ENCODE measurements at places on chromosomes 12 and 14.

- no peak overlapping the region for H3K27ac ChIP-seq
- H3K27me3 ChIP-seq: peaks cover 4% of the 10 kb centered on the region
- DNase-seq: no peak
- no peaks in the 10 kb centered on the region for H3K36me3 ChIP-seq
- no peak overlapping the region for H3K4me3 ChIP-seq
- H3K4me1 ChIP-seq: no peaks in the 10 kb centered on the region
Observed at GRCh38 chr12:58323676-58324075, 382.3 kb downstream of the ATP23 start.

DNA sequence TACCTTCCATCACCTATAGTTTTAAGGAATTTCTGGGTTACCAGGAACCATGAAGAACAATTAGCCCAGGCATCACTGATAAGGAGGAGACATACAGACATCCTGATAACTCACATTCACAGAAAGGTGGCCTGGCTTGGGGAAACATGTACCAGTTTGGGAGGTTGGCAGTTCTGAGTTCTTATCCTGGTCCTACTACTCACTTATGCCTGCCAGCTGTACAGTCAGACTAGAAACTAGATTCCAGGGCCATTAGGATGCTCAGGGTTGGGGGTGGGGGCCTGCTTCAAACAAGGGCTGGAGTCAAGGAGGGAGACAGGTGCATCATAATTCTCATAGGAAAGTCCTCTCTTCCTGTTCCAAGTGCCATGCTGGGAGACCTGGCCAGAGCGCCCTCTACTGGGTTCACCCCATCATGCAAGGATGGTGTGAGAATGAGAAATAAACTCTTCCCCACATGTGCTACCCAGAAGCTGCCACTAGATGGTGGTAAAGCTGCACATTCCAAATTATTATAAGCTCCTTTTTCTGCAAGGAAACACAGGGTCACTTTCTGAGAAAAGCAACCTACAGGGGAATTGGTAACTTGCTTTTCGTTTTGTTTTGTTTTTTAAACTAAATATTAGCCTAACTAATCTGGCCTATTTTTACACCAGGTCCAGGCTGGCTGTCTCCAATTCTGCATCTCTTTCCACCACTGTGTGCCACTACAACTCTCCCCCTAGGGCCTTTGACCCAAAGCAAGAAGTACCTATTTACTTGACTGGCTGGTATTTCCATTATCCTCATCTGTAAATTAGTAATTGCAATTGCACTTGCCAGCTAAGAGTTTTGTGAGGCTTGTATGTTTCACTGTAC, 14.5 kb downstream of the OAS2 start:
- H3K36me3 ChIP-seq: peaks cover 69% of the 10 kb centered on the region
- DNase-seq: peak; percentile 19
- no peak overlapping the region for H3K4me3 ChIP-seq
- no peaks in the 10 kb centered on the region for H3K4me1 ChIP-seq

- H3K27me3 ChIP-seq: no peaks in the 10 kb centered on the region
- H3K4me3 ChIP-seq: no peak overlapping the region
- no peaks in the 10 kb centered on the region for H3K36me3 ChIP-seq
- DNase-seq: no peak
Observed at GRCh38 chr12:122399254-122399591, 23.2 kb downstream of the CLIP1 start.

GRCh38 chr12:48069241-48069640, 36.6 kb downstream of the SENP1 start:
- H3K4me3 ChIP-seq: no peak overlapping the region
- no peak overlapping the region for H3K27ac ChIP-seq
- no peaks in the 10 kb centered on the region for H3K4me1 ChIP-seq
- H3K36me3 ChIP-seq: peaks cover 56% of the 10 kb centered on the region
- no peaks in the 10 kb centered on the region for H3K27me3 ChIP-seq

- H3K27ac ChIP-seq: no peak overlapping the region
- no peak for DNase-seq
- no peaks in the 10 kb centered on the region for H3K27me3 ChIP-seq
- no peaks in the 10 kb centered on the region for H3K36me3 ChIP-seq
- no peaks in the 10 kb centered on the region for H3K4me1 ChIP-seq
Observed at GRCh38 chr12:77294016-77294415, 228.6 kb upstream of the E2F7 start.

DNA sequence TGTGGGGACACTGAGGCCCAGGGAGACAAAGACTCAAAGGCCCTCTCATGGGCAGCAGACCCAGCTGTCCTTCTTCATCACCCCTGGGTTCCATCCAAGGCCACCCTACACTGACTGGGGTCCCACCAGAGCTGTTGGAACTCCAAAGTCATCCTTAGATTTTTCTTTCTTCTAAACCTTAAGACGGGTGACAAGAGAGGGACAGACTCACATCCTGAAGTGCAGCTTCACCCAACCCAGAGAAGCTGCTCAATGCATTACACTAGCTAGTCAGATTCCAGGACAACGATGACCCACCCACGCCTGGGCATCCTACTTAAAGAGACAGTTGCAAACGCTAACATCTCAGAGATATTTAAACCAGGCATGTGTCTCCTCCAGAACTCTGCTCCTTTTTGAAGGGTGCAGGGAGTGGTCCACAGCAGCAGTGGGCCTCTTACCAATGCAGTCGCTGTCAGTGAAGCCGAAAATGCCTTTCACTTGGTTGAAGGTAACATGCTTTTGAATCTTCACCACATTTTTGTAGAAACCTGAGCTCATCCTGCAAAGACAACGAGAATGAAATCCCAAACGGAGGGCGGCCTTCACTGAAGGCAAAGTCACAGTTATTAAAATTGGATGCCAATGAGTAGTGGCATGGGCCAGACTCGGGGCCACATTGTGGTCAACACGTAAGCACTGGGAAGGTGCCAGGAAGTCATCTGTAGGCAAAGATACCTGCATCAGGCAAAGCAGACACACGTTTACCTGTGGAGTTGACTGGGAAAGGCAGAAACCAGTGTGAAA, 23.4 kb downstream of the SLC25A47 start:
- H3K36me3 ChIP-seq: peaks cover 18% of the 10 kb centered on the region
- no peaks in the 10 kb centered on the region for H3K4me1 ChIP-seq
- H3K4me3 ChIP-seq: no peak overlapping the region
- no peaks in the 10 kb centered on the region for H3K27me3 ChIP-seq
- no peak overlapping the region for H3K27ac ChIP-seq

Measured in effector memory CD4-positive, alpha-beta T cell (primary cell).